ENCODE measurements at places on chromosomes 4 and X.

GRCh38 chrX:78838709-78839108 lies 91.2 kb downstream of the LPAR4 start:
- no peak for DNase-seq

DNA sequence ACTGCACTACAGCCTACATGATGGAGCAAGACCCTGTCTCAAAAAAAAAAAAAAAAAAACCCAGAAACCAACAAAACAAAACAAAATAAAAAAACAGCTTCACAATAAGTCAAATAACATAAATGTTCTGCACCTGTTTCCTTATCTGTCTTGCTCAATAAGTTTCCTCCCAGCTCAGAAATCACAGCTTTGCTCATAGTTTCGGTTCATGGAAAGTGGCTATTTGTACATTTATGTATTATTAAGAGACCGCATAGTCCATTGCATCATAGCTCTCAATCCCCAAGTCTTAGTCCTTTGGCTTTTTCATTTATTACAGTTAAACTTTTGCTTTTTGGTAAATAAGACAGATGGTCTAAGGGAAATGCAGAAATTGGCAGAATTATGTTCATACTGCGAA lies 24.4 kb upstream of the CFAP299 start:
- no peak for DNase-seq

DNA sequence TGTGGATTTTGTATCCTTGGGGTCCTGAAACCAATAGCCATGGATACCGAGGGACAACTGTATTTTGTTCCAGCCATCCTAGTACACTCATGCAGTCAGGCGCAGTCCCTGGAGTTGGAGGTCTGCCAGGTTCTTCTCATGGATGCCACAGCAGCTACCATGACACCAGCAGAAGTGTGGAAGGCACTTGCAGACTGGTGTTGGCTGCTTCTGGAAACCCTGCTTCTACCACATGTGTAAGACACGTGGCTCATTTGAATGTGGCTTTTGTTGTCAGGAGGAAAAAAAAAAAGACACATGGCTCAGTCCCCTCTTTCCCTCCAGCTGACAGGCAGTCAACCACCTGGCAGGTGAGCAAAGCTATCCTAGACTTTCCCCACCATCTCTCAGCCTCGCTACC lies 19.4 kb downstream of the DRD5 start:
- DNase-seq, result no peak

DNA sequence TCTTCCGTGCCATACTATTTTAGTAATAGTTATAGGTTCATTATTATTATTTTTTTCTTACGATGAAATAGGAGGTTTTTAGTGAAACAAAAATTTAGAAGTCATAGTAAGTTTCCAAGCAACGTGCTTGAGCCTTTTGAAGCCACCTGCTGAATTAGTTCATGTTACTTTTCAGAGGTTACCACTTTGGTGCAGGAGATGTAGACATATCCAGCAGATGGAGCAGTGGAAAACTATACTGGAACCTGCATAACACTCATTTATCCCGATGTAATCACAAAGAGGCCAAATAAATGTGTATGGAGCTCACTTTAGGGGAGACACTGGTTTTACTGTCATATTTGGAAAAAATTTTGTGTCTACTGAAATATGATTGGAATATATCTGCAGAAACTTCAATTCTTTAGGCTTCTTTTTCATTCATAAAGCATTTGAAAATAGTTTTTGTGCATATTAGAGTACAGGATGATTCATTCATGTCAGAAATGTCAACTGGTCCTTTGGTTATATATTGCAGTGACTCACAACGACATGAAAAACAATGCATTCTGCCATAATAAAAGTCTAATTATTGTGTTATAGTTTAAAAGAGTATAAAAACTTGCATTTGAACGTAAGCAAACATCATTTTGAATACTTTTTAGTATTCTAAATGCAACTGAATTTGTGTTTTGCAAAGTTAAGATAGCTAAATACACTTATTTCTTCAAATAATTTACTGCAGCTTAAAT lies 2182.9 kb upstream of the TENM3 start:
- DNase-seq, result no peak

DNA sequence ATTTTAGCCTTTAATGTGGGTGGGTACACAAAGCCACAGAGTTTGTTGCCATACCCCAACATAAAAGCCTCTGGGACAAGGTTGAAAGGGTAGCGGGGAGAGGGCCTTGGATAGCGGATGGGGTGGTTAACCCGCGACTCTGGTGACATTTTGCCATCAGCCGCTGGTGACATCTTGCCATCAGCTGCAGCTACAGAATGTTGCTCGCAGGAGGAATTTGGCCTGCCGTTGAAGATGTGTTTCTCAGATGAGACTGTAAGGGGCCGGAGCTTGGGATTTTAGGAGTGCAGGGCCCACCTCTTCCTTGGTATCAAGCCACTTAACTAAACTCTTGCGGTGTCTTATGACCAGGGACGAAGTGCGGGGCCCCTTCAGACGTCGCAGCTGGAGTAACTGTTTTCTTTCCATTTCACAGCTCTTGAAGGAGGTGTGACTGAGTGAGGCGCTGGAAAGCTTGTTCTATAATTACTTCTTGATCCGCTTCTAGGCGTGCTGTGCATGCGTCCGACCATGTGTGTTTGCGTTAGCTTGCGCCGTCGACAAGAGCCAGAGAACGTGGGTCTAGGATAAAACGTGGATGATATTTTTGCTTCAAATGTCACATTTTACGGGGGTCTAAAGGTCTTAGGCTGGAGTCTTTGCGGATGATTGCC lies 820 bp upstream of the RASL11B start:
- no peak for DNase-seq
